ENCODE measurements at places on chromosomes 4 and X.

GRCh38 chr4:116275006-116275405, 810.4 kb downstream of the TRAM1L1 start:
- no peak for DNase-seq

GRCh38 chr4:38069271-38069760, 109.1 kb downstream of the PTTG2 start:
- DNase-seq, result no peak

DNA sequence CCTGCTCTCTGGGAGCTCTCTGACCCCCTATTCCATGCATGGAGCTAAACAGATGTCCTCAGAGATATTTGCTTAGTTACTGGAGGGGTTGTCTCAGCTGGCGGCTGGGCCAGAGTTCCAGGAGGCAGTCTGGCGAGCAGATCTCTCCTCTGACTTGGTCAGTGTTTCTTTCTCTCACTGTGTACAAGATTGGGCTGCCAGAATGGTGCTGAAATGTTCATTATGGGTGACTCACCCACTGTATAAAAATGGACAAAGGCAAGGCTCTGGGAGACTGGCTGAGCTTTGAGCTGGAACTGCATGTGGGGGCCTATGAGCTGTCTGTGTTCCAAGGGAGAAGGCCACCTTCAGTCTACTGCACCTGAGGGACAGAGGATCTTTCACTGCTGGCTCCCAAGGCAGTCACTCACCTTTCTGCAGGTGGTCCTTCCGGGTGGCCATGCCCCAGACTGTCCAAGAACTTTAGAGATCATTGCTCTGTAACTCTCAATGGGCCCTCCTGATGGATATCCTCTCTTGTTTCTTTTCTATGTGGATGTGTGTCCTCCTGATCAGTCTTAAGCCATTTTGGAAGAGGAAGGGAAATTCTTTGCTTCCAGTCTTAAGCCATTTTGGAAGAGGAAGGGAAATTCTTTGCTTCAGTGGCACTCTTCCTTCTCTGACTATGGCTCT, 88.2 kb downstream of the CFAP299 start:
- no peak for DNase-seq

DNA sequence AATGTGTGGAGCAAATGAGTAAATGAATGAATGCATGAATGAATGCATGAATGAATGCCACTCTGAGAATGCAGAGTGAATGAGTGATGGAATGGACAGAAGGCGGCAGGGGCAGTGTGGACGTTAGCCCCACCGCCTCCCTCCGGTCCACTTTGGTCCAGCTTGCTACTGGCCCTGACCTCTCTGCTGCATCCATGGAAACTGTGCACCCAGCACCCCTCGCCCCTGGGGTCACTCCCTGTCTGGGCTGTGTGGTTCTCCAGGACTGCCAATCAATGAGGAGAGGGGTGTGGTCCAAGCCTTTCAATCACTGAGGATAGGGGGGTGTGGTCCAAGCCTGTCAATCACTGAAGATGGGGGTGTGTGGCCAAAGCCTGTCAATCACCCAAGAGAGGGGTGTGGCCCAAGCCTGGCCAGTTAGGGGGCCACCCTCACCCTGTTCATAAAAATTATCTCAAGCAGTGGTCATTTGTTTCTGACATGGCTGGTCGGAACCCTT, 39.2 kb upstream of the ASMTL start:
- DNase-seq, result peak; percentile 70

- no peak for DNase-seq
Measured at GRCh38 chr4:85402371-85402770, 72.6 kb upstream of the ARHGAP24 start.

DNA sequence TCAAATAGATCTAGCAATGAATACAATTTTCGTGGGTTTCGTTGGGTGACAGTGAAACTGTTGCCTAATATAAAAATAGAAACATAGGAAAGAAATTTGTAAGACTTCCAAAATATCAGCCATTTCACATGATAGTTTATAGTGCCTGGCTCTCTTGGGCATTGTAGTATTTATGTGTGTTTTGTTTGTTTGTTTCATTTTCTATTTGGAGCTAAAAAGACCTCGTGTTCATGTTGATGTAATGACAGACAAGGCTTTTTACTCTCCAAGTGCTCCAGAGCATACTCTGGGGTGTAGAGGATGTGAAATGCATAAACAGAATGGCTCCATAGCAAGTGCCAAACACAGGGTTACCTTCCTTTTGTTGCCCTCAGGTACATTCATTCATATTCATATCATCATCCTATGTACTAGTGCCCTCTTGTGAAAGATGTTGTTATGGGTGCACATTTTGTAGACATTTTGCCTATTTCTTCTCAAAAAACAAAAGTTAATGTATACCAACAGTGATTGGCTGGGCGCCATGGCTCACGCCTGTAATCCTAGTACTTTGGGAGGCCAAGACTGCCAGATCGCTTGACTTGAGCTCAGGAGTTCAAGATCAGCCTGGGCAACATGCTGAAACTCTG, 100.7 kb upstream of the AMOT start:
- DNase-seq, result no peak

- no peak for DNase-seq
Measured at GRCh38 chr4:17665346-17665745, 50.9 kb downstream of the MED28 start.

GRCh38 chr4:52407545-52407944, 251.6 kb downstream of the USP46 start:
- DNase-seq, result no peak

GRCh38 chrX:108396188-108396891, 41.9 kb downstream of the COL4A6 start:
- no peak for DNase-seq

DNA sequence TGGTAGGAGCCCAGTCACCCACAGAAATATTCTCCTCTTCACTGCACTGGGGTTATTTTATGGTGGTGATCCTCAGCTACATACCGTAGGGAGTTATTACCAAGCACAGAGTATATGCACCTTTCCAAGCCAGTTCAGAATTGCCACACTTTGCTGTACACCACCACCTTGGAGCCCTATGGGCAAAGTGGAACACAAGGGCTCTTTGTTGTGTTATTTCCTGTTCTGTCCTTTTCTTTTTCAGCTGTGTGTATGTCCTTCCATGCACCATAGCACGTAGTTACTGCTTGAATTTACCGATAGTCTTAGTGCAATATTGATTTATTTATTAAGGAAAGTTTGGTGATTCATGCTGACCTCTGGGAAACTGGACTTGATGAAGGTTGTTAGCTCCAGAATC, 8.3 kb downstream of the RNF128 start:
- no peak for DNase-seq

GRCh38 chr4:13905543-13905942, 278.0 kb upstream of the BOD1L1 start:
- DNase-seq, result no peak

DNA sequence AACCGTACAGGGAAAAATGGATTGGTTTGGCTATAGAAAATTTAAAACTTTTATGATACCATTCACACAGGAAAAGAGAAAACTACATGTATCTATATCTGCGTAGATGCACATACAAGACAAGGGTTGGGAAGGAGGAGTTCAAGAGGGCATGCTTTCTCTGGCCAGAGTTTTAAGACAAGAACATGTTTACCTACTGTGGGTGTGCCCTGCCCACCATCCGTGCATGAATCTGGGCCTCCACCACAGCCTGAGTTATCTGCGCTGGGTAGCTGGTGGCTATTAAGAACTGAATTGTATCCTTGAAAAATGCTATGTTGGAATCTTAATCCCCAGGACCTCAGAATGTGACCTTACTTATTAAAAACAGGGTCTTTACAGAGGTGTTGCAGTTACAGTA, 151.6 kb downstream of the AASDH start:
- no peak for DNase-seq

- DNase-seq, result no peak
Measured at GRCh38 chr4:132001542-132001941, 1147.6 kb upstream of the PCDH10 start.

- no peak for DNase-seq
Measured at GRCh38 chrX:147832707-147833348, 78.9 kb upstream of the FMR1 start.

GRCh38 chrX:44675362-44676024, 132.8 kb upstream of the FUNDC1 start:
- DNase-seq, result no peak

DNA sequence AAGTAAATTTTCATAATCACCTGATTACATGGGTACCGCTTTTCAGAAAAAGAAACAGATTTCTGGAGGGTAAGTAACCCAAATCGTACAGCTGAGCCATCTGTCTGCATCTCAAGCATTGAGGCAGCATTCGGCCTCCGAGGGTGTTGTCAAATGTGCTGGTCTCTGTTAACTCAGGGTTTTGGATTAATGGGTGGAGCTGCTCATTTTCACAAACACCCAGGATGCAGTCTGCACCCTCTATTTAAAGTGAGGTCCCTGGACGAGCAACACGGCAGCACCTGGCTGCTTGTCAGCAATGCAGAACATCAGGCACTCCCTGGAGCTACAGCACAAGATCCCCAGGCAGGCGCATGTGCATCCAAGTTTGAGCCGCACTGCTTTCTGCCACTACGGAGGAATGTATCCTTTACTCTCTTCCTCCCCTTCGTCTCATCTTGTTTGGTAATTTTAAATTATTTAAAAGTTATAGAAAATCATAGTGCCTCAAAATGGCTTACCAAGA, 24.7 kb upstream of the NAP1L5 start:
- no peak for DNase-seq

DNA sequence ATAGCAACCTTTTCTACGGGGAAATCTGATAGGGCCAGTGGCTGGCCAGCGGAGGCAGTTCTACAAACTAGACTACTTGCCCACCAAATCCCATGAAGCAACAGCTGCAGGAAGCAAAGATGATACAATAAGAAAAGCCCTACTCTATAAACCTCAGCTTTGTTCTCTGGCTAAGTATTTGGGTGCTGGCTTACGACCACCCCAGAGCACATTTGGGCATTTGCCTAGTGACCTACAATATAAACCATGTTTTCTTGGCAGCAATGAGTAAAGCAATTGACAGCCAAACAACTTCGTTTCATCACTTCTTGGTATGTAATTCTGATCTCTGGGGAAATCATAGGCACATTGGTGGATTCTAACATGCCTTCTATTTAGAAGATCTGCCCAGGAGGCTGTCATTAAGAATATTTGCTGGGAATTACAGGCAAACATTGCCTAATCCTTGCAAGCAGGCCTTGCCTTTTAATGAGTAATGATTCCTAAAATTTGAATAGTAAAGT, 7.5 kb upstream of the LHFPL1 start:
- DNase-seq, result no peak

DNA sequence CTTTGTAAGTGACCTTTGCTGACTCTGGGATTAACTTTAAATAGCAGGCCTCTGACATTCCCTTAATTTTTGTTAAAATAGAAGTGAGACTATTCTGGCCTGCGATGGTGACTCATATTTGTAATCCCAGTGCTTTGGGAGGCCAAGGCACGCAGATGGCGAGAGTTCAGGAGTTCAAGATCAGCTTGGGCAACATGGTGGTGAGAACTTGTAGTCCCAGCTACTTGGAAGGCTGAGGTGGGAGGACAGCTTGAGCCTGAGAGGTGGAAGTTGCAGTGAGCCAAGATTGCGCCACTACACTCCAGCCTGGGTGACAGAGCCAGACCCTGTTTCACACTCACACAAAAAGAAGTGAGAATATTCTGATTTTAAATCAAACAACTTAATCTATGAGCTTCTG, 27.3 kb downstream of the ZNF330 start:
- no peak for DNase-seq

GRCh38 chr4:15420642-15421041, 7.2 kb upstream of the C1QTNF7 start:
- DNase-seq, result no peak

DNA sequence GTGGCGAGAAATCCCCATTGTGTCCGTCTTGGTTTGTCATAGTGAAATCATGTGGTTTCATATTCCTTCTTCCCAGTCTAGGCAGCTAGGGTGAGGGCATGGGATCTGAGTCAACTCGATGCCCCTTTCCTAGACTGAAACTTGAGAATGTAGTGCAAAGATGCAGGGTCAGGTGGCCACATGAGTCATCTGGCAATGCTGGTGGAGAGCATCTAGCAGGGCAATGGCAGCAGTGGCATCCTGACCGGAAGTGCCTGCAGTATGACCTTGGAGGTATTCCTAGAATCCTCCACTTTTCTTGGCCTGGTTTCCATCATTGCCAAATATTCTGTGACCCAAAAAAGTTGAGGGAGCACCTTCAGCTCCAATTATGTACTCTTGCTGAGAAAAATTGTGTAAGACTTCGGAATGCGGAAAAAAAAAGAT, 39.1 kb upstream of the TMEM184C start:
- no peak for DNase-seq

- no peak for DNase-seq
Measured at GRCh38 chr4:185817403-185817818, 5.4 kb upstream of the SORBS2 start.

Data from immature natural killer cell (primary cell).